ENCODE measurements at places on chromosomes 13 and 19. TPM values are rescaled to one million over a fixed set of nuclear protein-coding genes. Genes with fewer than 3 reads are reported as not detected.

CYP4F8 gene
- total RNA-seq, result not detected

SIGLEC14 gene
- not detected for total RNA-seq

GRCh38 chr19:55437410-55437809 lies 5.7 kb downstream of the SHISA7 start:
- DNase-seq, result peak; percentile 97

DNA sequence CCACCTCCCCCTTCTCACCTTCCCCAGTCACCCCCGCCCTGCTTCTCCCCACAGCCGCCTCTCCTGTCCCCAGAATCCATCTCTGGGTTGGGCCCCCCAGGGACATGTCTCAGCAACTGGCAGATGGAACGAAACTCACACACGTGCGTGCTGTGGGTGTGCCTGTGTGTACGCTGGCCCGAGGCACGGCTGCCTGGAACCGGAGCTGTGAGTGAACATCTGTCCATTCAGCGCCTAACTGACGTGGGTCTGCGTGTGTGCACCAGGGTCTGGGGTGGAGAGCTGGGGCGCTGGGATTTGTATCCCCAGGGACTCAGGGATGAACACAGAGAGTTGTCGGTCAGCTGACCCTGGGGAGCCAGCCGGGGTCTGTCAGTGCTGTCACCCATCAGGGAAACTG lies 752 bp upstream of the HAS1 start:
- peak; percentile 94 for DNase-seq

C1QTNF9B gene
- not detected for total RNA-seq

KLK4 gene
- 0.29 TPM for total RNA-seq

GRCh38 chr19:18309525-18310064 lies 13.3 kb downstream of the LSM4 start:
- peak; percentile 17 for DNase-seq

DNA sequence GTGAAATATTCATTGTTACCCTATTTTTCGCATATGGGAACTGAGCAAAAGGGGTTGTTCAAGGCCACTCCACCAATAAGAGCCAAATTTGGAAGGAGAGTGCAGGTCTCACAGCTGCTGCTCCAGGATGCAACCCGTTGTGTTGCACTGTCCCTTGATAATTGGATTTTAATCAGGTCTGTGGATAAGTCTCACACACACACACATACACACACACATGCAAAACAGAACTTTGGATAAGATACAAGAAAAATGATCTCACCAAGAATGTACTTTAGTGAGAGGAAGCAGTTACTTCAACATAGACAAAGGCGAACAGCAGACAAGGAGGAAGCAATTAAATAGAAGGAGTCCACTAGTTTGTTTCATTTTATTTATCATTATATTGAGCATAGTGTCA lies 127.3 kb upstream of the EDNRB start:
- DNase-seq, result no peak

GRCh38 chr19:2249880-2250765 lies 1.0 kb downstream of the AMH start:
- DNase-seq, result peak; percentile 92

OR4F17 gene
- total RNA-seq, result not detected

TMEM150B gene
- total RNA-seq, result 0.29 TPM

USHBP1 gene
- not detected for total RNA-seq

DNA sequence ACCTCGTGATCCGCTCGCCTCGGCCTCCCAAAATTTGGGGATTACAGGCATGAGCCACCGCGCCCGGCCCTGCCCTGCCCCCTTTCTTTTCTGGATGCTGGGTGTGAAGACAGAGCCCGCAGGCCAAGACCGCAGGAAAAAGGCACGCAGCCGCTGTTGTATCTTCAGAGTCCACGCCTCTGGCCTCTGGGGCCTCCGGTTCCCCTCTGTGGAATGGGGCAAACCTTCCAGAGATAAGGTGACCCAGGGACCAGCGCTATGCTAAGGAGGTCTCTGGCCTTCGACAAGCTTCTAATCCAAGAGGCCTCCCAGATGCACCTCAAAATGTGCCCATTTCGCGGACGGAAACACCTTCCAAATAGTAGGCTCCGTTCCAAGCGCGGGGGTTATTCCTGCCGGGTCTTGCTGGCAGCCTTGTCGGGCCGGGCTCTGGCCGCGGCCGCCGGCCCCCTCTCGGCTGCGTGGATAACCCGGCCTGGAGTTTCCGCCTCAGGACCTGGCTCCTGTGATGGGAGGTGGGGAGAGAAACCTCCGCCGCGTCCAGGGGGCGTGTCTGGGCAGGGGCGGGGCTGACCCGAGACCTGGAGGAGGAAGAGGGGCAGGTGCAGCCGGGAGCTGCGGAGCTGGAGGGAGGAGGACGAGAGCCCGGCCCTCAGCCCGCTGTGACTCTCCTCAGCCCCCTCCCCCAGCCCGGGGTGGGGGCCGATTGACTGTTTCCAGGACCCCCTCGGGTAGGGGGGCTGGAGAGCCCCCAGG lies 13.1 kb downstream of the TJP3 start:
- peak; percentile 98 for DNase-seq

LILRA1 gene
- total RNA-seq, result not detected

DNA sequence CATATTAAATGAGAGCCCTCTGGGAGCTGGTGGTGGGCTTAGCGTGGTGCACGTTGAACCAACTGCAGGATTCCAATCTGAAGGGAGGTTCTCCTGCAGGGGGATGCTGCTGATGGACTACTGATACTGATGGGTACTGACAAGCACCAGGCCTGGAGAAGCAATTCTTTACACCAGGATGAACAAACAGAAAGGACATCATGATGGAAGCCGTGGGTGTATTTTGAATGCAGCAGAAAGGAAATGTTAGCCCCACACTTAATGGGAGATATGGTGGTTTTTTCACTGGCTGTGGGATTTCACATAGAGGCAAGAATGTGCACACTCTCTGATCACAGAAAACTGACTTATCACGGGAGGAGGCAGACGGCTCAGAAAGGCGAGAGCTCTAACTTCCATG lies 299.7 kb downstream of the TEX29 start:
- DNase-seq, result no peak

DNA sequence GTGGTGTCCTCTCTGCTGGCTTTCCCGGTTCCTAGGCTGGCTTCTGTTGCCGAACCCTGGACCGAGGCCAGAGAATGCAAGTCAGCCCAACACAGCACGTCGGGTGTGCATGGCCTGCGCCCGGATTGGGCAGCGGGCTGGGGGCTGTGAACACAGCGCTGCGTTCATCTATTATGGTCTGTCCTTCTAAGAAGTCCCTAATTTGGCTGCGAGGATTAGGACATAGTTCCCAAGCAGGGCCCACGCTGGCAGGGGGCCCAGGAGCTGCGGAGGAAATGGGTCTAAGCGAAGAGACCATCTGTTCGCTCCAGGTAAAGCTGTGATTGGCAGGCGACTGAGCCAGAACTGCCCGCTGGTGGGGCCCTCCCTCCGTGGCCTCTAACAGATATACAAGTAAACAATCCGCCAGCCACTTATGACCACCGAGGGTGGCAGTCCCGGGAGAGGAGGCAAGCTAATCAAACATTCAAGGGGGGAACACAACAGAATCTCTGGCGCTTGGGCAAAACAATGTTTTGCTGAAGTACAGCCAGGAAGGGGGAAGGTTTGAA lies 6.0 kb downstream of the SYCE2 start:
- peak; percentile 77 for DNase-seq

- DNase-seq, result no peak
Observed at GRCh38 chr19:42292042-42292960, 9.6 kb upstream of the PRR19 start.

DNA sequence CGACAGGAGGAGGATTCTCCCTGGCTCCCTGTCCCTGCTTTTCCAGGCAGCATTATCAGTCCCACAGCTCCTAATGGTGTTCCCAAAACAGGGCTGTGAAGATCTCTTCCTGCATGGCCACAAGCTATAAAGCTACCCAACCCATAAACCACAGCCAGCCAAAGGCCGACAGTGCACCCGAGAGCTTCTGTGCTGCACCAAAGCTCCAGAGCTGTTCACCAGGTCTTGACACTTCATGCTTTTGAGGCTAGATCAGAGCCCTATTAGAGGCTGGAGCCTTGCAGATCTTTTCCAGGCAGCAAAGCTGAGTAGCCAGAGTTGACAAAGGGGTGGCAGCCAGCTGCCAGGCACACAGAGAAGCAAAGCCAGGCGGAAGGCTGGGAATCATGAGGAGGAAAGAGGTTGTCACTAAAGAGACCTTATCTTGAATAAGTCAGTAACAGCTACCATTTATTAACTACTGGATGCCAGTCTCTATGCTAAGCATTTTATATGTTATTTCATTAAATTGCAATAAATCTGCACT lies 180.4 kb downstream of the KATNAL1 start:
- DNase-seq, result no peak

GRCh38 chr13:77896536-77896935 lies 22.1 kb downstream of the EDNRB start:
- DNase-seq, result no peak

FCGBP gene
- total RNA-seq, result under 0.01 TPM

DNA sequence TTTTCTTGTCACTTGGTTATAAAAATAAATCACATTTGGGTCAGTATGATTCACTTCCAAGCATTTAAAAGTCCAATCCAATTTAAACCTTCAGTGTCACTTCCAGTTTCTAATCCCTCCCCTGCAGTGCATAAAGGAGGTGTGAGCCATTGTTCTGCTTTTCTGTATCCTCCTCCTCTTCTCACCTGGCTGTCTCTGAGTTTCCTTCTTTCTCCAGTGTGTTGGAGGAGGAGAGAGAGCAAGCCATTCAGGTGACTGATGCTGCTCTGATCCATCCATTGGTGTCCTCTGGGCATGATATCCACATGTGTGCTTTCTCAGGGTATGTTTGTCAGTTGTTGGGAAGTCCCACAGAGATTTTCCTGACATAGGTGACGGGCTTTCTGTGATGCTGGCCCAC lies 1.2 kb downstream of the NUDT15 start:
- DNase-seq, result no peak
